ENCODE measurements at places on chromosomes 5 and 9.

DNA sequence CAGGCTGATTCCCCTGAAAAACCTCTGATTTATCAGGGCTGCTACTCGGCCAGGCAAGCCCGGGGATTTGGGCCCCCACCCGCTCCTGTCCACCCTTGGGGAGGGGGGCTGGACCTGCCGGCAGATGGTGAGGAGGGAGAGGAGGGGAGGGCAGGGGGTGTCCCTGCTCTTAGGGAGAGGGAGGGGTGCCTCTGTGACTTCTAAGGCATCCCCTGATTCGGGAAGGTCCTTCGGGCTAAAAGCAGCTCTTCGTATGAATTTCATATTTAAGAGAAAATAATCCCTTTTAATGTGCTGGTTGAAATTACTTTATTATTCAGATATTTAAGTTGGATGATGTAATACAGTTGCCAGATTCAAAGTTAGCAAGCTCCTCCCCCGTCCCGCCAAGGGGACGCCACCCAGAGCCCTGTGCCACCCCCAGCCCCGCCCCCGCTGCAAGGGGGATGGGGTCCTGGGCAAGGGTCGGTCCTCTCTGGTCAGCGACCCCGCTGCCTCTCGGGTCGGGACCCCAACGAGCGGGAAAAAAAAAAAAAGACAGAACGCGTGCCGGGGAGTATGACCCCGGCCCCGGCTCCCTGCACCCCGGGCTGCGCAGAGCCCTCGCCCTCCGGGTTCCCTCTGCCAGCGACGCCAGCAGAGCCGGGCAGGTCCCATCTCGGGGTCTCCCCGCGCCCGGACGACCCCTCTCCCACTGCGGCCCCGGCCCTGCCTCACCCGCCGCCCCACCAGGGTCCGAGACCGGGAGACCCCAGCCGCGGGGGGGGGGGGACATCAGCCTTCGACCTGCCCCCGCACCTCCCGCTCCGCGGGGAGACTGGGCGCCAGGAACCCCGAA is 12.4 kb downstream of the LHX3 start:
- DNase-seq: no peak

DNA sequence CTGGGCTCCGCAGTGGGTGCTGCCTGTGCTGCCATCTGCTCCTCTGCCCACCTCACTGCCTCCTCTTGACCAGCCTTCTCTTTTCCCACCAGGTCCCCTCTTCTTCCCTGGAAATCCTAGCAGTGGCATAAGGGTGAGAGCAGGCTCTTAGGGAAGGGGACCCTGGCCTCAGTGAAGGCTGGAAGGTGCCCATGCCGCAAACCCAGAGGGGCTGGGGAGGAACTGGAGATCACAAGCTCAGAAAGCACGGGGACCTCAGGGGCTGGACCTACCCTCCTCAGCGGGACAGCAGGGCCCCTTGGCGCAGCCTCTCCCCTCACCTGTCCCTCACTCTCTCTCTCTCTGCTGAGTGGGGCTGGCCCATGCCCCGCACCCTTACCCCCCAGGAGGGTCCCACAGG is 144.4 kb upstream of the IRX2 start:
- DNase-seq: no peak

DNA sequence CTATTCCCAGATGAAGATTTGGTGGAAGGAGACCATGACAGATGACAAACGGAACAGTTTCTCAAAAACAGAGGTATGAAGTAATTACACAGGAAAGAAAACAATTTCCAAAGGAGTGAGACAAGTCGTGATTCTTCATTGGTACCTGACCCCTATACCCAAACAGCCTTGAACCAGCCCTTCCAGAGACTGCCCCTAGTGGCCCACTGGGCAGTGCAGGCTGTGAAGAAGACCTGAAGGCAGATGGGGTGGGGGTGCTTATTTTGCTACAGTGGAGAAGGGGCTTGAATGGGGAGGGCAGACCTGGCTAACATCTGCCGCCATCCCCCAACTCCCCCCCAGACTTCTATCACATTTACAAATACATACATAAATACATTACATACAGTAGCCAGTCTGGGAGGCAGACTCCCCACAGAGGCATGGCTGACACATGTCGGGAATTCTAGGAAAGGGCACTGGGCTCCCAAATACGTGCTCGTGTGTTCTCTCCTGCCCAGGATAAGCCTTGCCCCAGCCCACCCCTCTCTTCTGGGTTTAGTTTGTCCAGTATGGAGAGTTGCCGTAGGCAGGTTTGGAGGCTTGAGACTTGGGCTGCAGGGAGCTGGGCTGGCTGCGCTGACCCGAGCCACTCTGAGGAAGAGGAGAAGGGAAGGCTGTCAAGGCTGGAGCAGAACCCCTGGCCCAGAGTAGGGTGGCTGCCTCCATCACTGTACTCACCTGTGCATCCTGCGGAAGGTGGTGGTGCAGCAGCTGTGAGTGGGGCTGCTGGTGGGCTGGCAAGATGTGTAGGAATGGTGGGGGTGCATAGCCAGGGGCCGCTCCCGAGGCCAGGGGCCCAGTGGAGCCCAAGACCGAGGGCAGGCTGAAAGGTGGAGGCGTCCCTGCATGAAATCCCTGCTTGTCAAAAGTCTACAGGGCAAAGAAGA is 105.3 kb downstream of the UBE2R2 start:
- DNase-seq: no peak

- DNase-seq: no peak
Measured at GRCh38 chr5:151036556-151036955, 16.2 kb downstream of the GPX3 start.

- DNase-seq: no peak
Measured at GRCh38 chr9:136958473-136958872, 6.4 kb downstream of the LCN12 start.

DNA sequence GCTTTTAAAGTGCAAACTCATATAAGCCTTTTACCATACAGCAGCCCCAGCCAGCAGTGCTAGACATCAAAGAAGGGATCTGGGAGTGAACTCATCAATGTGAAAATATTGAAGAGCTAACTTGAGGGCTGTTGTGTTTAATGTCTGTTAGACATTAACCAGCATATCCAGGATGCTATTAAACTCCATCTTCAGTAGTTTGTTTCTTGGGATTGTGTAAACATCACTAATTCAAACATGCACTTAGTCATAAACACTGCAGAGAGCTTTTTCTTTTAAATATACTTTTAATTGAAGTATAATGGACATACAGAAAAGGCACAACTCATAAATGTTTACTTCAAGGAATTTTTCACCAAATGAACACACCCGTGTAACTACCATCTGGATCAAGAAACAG is 81.8 kb downstream of the TMEM252 start:
- DNase-seq: no peak

GRCh38 chr9:107422189-107423185 is 67.1 kb downstream of the KLF4 start:
- DNase-seq: no peak

DNA sequence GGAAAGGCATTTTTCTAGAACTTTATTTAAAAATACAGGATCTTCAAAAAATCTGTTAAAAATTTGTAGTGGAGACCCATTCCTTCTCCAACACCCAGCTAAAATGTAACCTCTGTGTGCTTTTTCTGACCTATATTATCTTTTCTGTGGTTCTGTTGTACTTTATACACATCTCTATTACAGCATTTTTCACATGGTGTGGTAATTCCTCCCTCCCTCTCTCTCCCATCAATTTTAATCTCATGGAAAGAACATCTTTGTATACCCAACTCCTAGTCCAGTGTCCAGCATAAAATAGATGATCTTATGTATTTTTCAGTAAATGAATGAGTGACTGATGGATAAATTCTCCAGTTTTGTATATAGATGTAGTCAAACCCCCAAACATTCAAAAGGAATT is 183.4 kb upstream of the KLF9 start:
- no peak for DNase-seq

- DNase-seq: no peak
Measured at GRCh38 chr9:134317790-134318414, 8.4 kb upstream of the RXRA start.
